ENCODE measurements at places on chromosomes 13 and 19. TPM values are rescaled to one million over a fixed set of nuclear protein-coding genes. Genes with fewer than 3 reads are reported as not detected.

ZNF491 gene
- 3.6 TPM for total RNA-seq

LRCH1 gene
- 18.5 TPM for total RNA-seq

CALR3 gene
- not detected for total RNA-seq

ZNF428 gene
- 23.7 TPM for total RNA-seq

Measured in activated naive CD8-positive, alpha-beta T cell treated with anti-CD3 and anti-CD28 coated beads, Interleukin-2, amount 10 ng/mL, durations not matched to agents 7 days and 5 days (primary cell).